ENCODE measurements at places on chromosomes 2 and 18.

GRCh38 chr2:207953354-207953753 lies 72.0 kb downstream of the PLEKHM3 start:
- ATAC-seq: no peak

GRCh38 chr2:149692961-149693396 lies 105.4 kb upstream of the MMADHC start:
- no peak for ATAC-seq

GRCh38 chr2:57278451-57278850 lies 768.2 kb upstream of the VRK2 start:
- ATAC-seq: no peak

DNA sequence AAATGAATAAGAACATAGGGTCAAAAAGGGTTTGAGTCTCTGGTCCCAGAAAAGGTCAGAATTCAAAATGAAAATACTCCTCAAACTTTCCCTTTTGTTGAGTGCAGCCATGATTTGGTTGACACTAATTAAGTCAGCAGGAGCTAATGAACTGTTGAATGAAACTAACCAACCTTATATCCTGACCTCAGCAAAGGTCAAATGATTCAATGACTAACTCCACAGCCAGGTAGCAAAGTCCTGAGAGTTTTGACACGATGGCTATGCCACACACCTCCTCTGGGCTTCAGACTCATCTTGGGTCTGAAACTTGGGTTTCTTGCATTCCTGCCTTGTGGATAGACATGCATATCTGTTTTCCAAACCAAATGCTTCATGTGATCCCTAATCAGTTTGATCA lies 172.3 kb downstream of the INO80D start:
- peak; percentile 40 for ATAC-seq

GRCh38 chr2:134218930-134219658 lies 34.8 kb upstream of the MGAT5 start:
- ATAC-seq: peak; percentile 79

DNA sequence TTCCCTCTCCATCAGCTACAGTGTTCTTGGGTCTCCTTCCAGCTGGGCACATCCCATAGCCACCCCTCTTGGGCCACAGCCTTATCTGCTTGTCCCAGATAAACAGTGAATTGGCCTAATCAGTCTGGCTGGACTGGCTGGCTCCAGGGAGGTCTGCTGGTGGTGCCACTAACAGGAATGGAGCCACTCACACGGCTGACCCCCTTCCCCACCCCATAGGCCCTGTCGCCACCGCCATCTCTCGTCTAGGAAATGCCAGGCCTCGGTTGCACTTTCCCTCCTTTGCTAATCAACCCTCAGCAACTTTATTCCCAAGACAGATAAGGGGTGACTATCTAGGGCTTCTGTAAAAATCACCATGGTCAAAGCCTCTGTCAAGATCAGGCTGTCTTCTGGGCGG lies 23.0 kb upstream of the TNP1 start:
- ATAC-seq: no peak

DNA sequence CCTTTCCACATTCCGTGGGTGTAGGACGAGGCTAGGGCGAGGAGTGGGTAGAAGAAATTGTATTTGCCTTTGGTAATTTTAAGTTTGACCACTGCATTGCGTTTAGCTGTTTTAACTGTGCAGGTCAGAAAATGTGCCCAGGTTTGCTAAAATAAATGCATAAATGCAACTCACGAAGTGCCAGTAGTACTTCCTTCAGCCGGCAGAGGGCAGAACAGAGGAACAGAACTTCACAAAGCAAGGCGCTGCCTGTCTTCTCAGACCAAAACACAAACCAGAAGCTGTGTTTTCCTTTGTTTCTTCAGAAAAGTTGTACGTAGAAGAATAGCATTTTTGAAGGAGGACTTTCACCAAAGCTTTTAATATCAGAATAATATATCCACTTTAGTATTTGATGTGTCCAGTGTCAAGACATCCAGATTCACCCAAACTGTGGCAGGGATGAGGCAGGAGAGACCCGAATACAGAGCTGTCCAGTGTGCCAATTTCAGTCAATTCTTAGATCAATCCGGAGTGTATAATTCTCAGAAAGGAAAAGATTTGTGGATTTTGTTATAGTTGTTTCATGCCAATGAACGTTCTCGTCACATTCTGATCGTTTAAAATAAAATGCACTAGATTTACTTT lies 348.6 kb downstream of the DLGAP1 start:
- no peak for ATAC-seq

GRCh38 chr2:28626376-28626775 lies 125.3 kb upstream of the PPP1CB start:
- ATAC-seq: no peak

- no peak for ATAC-seq
Observed at GRCh38 chr2:10022041-10022421, 21.3 kb upstream of the KLF11 start.
